Fibroblast of skin of right quadriceps (primary cell): ENCODE measurements at places on chromosomes 7 and 10.

GRCh38 chr7:95126053-95126709 lies 198.2 kb downstream of the PON1 start:
- no peak for DNase-seq

- DNase-seq: no peak
These were observed 33.5 kb upstream of the SLC26A3 start for GRCh38 chr7:107836237-107837144.

GRCh38 chr10:44980309-44981171 lies 1.9 kb upstream of the DEPP1 start:
- no peak for DNase-seq

- peak; percentile 14 for DNase-seq
These were observed 484.2 kb upstream of the CELF2 start for GRCh38 chr10:10533437-10533836.

- DNase-seq: peak; percentile 25
These were observed 23.4 kb downstream of the OR9A2 start for GRCh38 chr7:143003393-143004051.

- peak; percentile 27 for DNase-seq
These were observed 31.7 kb upstream of the ASL start for GRCh38 chr7:66043681-66044497.

DNA sequence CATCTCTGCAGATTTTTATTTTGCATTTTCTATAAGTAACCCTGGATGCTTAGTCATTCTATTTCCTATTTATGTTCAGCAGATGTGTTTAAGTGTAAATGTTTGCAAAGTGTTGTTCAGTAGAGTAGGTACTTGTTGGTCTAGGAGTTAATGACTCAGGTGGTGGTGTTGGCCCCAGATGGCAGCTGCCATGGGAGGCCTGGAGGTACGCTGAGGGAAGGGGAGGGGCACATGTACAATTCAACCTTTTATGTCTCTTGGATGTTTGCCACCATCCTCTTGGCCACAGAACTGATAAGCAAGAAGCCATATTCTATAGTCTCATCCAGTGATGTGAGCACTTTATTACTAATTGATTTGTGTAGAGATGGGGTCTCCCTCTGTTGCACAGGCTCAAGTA lies 68.1 kb upstream of the SLC39A12 start:
- no peak for DNase-seq

GRCh38 chr10:5937016-5937415 lies 40.3 kb downstream of the IL15RA start:
- DNase-seq: no peak

- DNase-seq: no peak
These were observed 6.6 kb upstream of the ZYX start for GRCh38 chr7:143374561-143374960.

DNA sequence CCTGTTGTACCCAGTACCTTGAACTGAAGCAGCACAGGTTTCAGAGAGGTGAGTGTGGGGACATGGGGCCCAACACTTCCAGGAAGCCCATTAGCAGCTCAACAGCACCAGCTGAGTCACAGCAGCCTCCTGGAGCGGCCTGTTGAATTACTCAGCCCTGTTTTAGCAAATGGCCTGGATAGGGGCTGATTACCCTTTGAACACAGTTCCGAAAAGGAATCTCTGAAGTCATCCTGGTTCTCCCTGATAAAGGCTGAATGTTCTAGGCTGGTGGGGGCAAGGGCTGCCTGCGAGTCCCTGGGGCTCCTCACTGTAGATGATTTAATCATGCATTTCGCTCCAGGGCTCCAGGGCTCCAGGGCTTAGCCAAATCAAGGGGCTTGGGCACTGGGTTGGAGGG lies 287.5 kb downstream of the GRID1 start:
- DNase-seq: no peak

DNA sequence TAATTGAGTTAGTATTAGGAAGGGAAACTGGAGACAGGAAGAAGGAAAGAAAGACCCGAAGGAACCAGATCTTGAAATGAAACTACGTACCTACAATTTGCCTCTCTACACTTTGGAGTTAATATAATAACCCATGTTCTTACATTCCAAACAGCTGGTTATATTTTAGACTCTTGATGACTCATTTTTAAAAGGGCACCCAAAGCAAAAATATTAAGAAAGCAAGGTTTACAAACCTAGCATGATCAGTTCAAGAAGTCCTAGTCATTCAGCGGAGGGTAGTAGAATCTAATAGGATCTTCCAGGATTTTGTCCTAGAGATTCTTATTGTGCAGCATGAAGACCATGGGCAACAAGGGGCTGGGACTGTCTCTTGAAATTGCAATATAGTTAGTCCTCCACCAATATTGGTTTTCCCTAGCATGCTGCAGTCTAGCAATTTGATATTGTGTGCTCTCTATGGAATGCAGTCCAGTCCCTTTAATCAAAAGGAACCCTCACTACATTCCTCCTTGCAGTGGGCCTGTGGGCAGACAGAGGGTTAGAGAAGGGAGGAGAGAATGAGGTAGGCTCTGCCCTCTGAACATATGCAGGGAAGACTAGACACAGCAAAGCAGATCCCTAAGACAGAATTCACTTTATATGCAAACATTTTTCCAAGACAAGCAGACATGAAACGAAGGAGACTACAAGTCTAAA lies 230.3 kb downstream of the INHBA start:
- DNase-seq: peak; percentile 43

- peak; percentile 60 for DNase-seq
These were observed 177.9 kb downstream of the RPS24 start for GRCh38 chr10:78211561-78212051.

DNA sequence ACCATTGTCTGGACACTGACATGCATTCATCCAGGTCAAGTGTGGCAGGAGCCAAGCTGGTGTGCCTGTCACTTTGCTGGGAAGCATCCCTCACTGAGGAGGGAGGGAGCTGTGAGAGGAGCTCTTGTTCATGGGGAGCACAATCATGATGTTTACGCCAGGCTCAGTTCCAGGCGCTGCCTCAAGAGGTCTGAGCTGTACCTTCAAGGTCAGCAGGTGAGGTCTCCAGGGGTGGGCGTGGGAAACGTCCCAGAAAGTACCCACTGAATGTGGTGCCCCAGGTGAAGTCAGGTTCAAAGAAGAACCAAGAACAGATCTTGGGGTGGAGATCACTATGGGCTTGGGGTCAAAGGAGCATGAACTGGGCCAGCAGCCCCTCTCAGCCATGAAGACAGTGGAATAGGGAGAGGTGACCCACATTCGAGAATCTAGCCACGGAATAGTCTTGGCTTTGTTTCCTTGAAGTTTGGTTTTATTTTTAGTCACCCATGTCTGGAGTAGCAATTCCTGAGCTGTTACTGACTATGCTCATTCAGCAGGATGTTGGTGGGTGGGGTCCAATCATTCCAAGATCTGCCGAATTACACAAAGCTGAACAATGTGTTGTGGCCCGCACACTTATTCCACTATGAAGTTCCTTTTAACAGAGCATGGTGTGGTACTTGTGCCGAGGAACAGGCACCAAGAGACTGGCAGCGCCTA lies 29.3 kb downstream of the NPS start:
- DNase-seq: no peak

- DNase-seq: peak; percentile 100
These were observed at the start of gene DDX50 for GRCh38 chr10:68901105-68901927. Gene DDX50, plus strand, starts transcription at chr10:68901315. Its CDS starts 70 bp downstream, at chr10:68901385.

DNA sequence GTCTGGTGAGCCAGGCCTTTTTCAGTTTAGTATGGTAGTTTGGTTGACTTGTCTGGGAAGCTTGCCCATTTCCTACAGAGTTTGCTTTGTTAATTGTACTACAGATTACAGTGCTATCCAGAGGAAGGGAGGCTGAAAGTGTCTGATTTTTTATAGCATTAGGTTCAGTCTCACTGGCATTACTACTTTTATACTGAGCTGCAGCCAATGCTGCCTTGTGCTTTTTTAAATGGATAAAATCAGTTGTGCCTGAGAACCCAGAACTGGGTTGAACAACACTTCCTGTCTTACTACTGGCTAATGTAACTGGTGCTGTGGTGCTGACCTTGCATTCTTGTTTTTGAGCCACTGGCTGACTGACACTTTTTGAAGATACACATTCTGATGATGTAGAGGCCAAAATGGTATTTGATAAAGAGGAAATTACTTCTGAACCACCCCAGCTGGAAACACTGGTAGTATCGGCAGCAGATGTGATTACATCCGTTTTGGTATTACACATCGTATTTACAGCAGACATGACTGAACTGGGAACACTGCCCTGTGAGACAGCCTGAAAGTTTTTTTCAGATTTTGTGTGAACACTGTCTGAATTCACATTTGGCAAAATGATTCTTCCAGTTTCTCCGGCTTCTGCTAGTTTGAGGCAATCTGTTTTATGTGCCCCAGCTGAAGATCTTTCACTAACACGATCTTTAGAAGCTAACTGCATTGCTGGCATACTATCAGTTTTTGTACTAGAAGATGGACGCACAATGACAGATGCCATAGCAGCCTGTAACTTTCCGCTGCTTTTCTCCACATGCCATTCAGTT lies 74.1 kb downstream of the NRBF2 start:
- peak; percentile 76 for DNase-seq

GRCh38 chr10:1180836-1181235 lies 124.7 kb downstream of the WDR37 start:
- no peak for DNase-seq

GRCh38 chr7:69800495-69800894 lies 202.2 kb downstream of the AUTS2 start:
- DNase-seq: peak; percentile 27
